Activated naive CD8-positive, alpha-beta T cell treated with anti-CD3 and anti-CD28 coated beads for 36 hours (primary cell): ENCODE measurements at places on chromosomes 12 and 14. TPM values are rescaled to one million over a fixed set of nuclear protein-coding genes. Genes with fewer than 3 reads are reported as not detected.

The TRHDE gene
- not detected for total RNA-seq

The OSGEP gene
- 59.2 TPM for total RNA-seq

The ASB2 gene
- total RNA-seq = 29.1 TPM

The CD163 gene
- not detected for total RNA-seq

The PMEL gene
- 0.28 TPM for total RNA-seq

The PROX2 gene
- 1.5 TPM for total RNA-seq
